Stimulated activated CD8-positive, alpha-beta memory T cell treated with anti-CD3 and anti-CD28 coated beads, Interleukin-2, amount 100 ng/mL, for 48 hours (primary cell): ENCODE measurements at places on chromosomes 12 and 14.

DNA sequence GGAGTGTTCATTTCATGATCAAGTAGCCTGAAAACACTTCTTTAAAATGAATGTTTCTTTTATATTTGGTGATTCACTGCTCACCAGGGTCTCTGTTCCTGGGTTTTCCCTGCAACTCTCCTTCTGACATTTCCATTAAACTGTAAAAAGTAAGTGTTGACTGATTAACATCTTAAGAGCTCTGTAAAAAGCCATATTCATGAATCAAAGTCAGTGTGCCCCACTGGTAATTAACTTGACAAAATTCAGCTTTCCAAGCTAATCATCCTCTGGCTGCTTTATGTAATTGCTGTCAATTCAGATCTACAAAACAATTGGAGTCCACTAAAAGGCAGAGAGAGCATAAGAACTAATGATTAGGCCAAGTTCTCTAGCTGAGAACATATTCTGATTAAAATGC lies 41.6 kb downstream of the CNTN1 start:
- DNase-seq = no peak

DNA sequence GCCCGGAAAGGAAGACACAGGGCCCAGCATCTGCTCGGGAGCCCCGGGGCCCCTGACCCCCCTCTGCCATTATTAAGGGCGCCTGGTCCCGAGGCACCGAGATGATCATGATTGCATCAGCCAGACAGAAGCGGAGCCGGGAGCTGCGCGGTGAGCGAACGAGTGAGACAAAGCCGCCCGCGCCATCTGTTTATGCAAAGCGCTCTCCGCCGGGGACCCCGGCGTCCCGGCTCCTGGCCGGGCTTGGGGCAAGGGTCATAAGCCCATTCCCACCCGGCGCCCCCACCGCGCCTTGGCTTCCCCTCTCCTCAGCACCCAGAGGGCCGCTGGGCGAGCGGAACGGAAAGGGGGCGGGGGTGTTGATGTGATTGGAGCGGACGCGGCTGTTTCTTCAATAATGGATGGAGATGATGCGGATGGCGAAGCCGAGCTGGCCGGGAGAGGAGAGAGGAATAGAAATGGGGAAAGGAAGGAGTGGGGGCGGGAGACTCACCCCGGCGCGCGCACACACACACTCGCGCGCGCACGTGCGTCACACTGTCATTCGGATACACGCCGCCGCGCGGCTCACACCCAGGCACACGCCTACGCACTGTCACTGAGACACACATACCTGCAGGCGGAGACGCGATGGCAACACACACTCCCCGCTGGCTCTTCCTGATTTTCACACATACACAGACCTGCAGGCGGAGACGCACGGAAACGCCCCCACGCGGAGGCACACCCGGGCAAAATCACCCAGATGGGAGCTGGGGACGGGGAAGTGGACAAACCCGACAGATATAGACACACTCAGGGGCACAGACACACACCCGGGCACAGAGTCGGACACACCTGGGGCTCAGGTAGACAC lies 10.7 kb downstream of the STAC3 start:
- DNase-seq = no peak

- no peak for DNase-seq
Observed at GRCh38 chr12:58761308-58761707, 159.0 kb downstream of the LRIG3 start.

DNA sequence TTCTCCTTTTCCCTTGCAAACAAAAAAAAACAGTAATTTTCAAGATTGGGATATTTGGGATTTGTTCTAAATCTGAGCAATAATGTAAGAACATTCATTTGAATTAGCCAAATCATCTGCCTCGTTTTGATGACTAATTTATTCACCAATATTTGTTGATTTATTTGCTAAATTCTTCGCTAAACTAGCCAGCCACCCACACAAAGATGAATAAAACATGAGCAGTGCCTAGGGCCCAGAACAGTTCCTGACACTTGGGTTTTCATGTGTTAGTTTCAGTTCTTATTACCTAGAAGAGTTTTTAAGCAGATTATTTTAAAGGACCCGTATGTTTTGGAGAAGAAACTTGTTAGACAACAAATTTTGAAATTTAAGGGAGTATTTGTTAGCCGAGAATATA lies 1.4 kb downstream of the ETNK1 start:
- DNase-seq = no peak

GRCh38 chr12:47636908-47637780 lies 68.7 kb downstream of the RPAP3 start:
- peak; percentile 39 for DNase-seq

DNA sequence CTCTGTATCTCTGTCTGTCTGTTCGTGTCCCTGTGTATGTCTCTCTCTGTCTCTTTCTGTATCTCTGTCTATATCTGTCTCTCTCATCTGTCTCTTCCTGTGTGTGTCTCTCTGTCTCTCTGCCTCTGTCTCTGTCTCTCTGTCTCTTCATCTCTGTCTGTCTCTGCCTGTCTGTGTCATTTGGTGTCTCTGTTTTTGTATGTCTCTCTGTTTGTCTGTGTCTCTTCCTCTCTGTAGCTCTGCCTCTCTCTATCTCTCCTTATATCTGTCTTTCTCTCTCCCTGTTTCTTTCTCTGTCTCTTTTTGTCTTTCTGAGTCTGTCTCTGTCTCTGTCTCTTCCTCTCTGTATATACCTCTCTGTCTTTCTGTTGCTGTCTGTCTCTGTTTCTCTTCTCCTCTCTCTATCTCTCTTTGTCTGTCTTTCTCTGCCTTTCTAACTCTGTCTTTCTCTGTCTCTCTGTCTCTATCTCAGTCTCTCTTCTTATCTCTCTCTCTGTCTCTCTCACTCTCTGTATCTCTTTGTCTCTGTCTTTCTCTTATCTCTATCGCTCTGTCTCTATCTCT lies 50.2 kb downstream of the TMEM121 start:
- DNase-seq = no peak

- no peak for DNase-seq
Observed at GRCh38 chr12:21776175-21776574, 1.7 kb upstream of the KCNJ8 start.

DNA sequence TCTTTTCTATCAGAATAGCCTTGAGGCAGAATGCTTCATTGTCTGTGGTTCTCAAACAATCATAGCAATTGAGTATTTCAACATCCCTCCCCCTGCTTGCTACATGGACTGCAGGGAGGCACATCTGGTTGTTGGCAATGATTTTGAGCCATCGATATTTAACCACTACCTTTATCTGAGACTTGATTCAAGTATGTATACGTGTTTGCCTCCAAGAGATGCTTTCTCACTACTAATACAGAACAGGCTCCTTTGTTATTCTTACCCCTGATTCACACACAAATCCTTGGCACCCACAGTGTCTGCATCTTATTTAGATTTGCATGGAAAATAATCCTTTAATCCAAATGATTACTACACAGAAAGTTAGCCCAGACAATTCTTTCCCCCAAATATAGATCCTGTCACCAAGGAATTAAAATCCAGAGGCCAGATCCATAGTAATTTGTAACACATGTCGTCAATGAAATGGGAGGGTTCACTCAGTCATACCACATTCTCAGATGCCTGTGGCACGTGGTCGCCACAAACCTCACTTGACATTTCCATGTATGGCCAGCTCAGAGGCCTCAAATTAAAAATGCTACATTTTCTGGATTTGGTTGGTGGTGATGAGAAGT lies 199.3 kb downstream of the ITPR2 start:
- no peak for DNase-seq

GRCh38 chr12:1212526-1212925 lies 221.5 kb downstream of the ERC1 start:
- no peak for DNase-seq

GRCh38 chr12:107322063-107322462 lies 228.7 kb upstream of the CRY1 start:
- no peak for DNase-seq

DNA sequence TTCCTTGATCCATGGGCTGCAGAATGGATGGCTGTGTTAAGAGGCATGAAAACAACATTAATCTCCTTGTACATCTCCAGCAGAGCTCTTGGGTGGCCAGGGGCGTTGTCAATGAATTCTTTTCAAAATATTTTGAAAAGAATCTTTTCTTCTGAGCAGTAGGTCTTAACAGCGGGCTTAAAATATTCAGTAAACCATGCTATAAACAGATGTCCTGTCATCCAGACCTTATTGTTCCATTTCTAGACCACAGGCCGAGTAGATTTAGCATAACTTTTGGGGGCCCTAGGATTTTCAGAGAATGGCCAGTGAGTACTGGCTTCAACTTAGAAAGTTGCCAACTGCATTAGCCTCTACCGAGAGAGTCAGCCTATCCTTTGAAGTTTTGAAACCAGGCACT lies 130.2 kb downstream of the RAD51B start:
- no peak for DNase-seq

GRCh38 chr12:14138495-14138894 lies 157.1 kb upstream of the GRIN2B start:
- no peak for DNase-seq
